ENCODE measurements at places on chromosomes 1 and 21.

DNA sequence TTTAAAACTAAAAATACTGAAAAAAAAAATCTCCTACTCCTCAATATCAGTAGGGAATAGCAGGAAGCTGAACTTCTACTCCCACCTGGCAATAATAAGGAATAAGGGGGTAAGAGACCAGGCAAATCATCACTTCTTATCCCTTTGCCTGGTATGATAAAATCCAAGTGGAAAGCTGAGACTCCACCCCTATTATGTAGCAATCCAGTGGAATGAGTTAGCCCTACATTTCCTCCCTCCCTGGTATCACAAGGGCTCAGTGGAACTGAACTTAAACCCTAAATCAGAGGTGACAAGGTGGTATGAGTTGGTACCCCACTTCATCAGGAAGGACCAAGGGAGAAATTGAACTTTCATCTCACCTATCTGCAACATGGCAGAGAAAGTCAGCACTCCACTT lies 25.7 kb downstream of the TRIM33 start:
- DNase-seq: no peak

DNA sequence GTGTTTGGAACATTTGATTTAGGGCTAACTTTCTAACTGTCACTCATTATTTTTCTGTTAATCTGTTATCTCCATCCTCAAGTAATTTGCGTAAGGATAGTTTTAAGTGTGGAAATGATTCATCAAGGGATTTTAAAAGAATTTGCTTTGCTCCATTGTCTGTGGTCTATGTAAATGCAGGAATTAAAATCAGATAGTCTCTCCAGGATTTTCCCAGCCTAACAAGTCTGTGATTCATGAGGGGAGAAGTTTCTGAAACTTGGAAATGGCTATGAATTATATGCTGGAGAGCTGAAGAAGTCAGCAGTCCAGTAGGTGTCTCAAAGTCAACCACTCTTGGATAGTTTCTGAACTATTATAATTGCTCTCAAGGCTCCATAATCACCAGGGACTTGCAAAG lies 264.5 kb downstream of the MRPL39 start:
- no peak for DNase-seq

DNA sequence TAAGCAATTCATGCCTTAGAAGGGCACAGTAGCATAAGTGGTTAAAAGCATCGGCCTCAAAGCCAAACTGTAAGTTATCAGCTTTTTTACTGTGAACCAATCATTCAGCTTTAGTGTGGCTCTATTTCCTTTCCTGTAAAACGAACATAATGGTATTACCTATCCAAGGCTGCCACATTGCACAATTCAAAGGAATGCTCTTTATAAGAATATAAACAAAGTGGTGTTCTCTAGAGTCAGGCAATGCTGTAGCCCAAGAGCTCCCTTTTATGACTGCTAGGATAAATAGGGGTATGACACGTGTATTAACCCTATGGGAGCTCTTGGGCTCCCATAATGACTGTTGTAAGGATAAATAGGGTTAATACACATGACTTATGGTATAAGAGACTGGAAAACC lies 25.4 kb downstream of the INTS7 start:
- DNase-seq: no peak

GRCh38 chr1:25774921-25775771 lies 24.8 kb upstream of the SELENON start:
- peak; percentile 32 for DNase-seq

GRCh38 chr21:33123374-33124123 lies 53.6 kb downstream of the OLIG1 start:
- no peak for DNase-seq

DNA sequence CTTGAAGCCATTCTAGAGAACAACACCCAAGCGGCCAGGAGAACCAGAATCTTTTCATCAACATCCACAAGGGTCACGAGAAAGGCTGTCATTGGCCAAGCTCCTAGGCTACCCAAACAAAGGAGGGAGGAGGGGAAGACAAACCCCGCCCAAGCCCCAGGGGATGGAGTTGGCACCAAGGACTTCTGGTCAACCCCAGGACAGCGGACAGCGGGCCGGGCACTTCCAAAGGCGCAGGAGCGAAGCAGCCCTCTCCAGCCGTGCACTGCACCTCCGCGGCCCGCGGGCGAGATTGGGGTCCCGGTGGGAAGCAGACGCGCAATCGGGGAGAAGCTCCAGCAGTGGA lies at the start of gene CLIC6:
Gene CLIC6, plus strand, starts transcription at position 192 of the 346 bp plus-strand sequence. CDS start 395 bp downstream, outside the sequence.
- DNase-seq: no peak

DNA sequence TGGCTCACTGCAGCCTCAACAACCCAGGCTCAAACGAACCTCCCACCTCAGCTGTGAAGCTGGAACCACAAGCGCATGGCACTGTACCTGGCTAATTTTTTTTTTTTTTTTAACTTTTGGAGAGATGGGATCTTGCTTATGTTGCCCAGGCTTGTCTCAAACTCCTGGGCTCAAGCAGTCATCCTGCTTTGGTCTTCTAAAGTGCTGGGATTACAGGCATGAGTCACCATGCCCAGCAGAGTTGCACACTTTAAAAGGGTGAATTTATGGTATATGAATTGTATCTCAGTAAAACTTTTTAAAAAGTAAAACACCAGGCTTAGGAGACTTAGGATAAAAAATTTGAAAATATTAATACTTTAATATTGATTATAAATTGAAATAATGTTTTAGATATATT lies 99.1 kb downstream of the CLEC20A start:
- DNase-seq: no peak

GRCh38 chr1:108511764-108512163 lies 48.1 kb upstream of the EEIG2 start:
- DNase-seq: no peak

DNA sequence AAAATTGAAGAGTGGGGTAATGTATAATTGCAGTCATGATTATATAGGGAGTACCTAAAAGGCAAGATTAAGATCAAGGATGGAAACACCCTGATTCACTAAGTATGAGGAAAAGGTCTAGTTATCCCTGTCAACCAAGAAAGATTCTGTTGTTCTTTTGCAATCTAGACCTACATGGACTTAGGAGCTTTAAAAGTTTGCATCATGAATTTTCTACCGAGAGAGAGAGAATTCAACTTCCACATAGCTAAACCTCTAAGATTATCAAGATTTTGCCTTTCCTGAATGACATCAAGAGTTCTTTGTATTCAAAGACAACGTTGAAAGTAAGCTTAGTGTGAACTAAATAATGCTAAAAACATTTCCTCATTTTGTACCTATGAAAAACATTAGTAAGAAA lies 78.8 kb upstream of the RBM34 start:
- DNase-seq: no peak

- no peak for DNase-seq
Observed at GRCh38 chr1:155938220-155938627, 3.2 kb upstream of the RXFP4 start.

DNA sequence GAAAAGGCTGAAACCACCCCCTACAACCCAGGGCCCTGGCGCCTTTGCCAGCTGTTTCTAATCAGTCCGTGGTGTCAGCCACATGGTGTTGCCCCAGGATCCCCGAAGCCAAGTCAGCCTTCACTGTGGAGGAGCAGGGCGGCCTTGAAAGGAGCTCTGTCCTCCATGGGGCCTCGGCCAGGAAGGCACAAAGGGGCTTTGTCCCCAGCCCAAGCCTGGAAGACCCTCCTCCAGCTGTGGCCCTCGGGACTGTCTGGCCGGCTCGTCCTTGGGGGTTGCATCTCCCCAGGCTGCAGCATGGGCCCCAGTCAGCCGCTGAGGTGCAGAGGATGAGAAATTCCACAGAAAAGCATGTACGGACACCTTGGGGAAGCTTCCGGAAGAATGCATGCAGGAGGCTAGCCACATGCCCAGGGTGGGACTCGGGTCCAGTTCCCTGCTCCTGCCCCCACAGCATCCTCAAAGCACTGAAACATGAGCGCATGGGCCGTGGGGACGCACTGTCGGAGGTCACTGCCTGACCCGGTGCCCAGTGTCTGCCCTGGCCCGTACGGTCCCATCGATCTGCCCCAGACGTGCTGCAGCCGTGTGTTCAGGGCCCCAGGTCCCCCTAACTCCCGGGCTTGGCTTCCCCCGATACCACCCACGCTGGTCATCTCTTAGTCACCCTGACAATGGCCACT lies 38.6 kb upstream of the POFUT2 start:
- DNase-seq: no peak

DNA sequence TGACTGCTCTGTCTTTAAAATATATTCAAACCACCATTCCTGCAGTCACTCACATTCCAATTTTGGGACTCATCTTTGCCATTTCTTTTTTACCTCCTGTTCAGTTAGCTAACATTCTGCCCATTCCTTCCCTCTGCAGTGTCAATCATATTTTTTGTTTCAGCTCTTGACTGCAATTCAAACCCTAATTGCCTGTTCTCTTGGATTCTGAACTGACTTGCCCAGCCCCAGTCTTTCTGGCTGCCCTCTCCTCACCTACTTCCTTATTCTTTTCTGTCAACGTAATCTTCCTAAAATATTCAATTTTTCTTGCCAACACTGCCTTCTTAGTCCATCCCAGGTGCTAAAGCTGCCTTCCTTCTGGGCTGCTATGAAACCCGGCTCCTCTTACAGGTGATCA lies 6.1 kb downstream of the PRDM2 start:
- no peak for DNase-seq

Measured in NCI-H1417 treated with DMSO at 0.1 percent for 48 hours (cell line).